ENCODE measurements at places on chromosomes 5 and 9.

DNA sequence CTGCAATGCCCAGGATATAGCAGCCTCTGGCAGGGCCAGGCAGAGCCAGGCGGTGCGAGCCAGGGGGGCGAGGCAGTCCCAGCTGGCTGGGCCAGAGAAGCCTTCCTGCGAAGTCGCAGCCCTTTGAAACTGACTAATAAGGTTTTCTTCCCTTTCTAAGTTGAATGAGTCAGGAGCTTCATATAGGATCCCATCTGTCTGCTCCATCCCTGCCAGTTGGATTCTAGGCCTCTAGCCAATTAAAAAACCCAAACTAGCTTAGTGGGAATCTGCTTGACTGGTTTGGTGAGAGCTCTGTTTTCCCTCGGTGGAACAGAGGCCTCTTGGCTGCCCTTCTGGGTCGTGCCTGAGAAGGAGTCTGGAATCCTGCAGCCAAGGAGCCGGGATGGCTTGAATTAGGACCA, 70.1 kb upstream of the RAPGEF1 start:
- DNase-seq = no peak

DNA sequence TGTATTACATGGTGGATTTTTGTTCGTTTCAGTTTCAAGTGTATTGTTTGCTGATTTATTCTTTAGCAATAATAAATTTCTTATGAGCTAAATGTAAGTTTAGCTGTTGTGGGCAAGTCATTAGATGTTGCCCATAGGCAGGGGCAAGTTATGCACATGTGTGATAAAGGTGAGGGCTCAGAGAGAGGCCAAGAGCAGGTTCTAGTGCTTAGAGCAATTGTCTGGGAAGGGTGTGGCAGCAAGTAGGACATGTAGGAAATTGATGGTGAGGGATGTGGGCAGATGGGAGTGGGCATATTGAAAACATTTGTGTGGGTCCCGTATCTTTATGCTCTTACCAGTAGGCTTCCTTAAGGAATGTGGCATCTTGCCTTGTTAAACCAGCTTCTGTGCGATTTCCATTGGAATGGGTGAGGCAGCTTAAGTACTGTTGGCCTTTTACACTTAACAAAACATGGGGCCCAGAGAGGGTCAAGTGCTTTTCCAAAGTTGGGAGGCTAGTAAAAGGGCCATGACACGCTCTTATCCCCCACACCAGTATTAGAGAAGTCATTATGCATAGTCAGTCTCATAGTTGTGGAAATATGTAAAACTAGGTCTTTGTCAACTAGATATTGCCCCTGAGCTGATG, 60.6 kb downstream of the KDM4C start:
- no peak for DNase-seq

DNA sequence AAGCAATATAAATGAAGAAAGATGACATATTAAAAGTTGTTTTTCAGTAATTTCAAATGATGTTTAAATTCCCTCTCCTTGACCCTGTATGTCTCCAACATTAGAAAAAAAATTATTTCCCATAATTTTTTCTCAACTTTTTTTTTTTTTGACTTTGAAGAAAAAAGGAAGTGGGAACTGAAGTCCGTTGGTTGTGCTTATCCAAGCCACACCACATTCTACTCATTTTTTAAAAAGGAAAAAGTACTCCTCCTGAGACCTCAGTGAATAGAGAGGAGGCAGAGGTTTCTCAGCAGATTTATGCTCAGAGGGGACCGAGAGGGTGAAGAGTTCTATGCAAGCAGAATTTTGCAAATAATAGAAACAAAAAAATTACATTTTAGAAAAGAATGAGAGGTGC, 123.3 kb downstream of the PCSK5 start:
- DNase-seq = no peak

DNA sequence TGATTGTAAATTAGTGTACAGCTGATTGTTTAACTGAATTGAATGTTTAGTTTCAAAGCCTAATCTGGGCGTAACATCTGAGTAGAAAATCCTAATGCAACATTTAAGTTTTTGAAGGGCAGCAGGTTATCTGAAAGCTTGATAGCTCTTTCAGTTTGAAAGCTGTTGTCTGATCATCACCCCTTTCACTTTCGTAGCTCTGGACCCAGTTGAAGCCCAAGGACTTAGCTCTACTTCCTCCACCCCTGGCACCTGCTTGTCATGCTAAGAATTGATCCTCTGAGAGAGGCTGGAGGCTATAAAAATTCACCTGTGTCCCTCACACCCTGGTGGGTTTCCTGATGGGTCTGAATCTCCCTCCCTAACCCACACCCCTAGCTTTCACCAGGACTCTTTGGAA, 86.0 kb downstream of the ZFAND5 start:
- DNase-seq = no peak

- DNase-seq = no peak
Observed at GRCh38 chr9:20692554-20692953, 8.5 kb downstream of the FOCAD start.

Data from NCI-H2227 treated with DMSO at 0.1 percent for 48 hours (cell line).